Effector CD4-positive, alpha-beta T cell (primary cell): ENCODE measurements at places on chromosomes 13 and 19.

GRCh38 chr13:40160618-40161350 is 505.3 kb downstream of the COG6 start:
- no peak for DNase-seq

DNA sequence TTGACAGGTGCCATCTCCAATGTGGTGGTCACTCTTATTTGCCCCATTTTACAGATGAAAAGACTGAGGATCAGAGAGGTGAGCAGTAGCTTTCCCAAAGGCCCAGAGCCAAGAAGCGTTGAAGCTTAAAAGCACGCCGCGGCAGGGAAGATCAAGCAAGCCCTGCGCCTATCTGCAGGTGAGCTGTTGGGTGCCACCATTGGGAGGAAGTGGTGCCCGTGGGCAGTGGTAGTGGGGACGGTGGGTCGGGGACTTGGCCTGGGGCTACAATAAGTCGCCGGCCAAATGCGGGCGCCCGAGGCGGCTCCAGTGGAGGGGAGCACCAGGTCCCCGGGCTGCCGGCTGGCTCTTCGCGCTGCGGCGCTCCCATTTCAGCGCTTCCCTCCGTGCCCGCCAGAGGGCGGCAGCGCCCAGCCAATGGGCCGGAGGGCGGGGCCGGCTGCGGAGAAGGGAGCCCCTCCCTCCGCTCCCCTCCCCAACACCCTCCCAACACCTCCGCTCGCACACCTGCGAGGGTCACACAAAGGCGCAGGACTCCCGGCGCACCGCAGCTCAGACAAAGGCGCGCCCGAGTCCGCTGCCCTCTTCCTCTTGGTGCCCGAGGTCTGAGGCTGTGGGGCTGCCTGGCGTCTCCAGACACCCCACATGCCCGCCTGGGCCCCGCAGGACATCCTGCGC is 744 bp upstream of the POU2F2 start:
- DNase-seq: peak; percentile 78

DNA sequence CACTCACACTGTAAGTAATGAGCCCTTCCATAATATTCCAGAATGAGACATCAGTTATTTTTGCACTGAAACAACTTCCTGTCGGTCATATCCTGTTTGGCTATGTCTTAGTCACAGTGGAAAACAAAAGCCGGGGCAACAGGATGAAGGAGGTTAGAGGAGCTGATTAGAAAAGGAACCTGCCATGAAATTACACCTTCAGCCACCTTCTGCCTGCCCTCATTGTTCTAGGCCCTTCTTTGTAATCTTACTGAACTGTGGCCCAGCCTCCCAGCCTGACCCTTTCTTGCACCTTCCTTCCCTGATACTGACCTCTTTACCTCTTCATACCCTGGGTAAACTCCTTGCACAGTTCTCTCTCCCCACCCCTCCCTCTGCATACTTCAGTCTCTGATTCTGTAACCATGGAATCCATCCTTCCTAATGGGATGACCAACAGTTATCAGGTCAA is 67.3 kb downstream of the DOCK9 start:
- DNase-seq: peak; percentile 3

DNA sequence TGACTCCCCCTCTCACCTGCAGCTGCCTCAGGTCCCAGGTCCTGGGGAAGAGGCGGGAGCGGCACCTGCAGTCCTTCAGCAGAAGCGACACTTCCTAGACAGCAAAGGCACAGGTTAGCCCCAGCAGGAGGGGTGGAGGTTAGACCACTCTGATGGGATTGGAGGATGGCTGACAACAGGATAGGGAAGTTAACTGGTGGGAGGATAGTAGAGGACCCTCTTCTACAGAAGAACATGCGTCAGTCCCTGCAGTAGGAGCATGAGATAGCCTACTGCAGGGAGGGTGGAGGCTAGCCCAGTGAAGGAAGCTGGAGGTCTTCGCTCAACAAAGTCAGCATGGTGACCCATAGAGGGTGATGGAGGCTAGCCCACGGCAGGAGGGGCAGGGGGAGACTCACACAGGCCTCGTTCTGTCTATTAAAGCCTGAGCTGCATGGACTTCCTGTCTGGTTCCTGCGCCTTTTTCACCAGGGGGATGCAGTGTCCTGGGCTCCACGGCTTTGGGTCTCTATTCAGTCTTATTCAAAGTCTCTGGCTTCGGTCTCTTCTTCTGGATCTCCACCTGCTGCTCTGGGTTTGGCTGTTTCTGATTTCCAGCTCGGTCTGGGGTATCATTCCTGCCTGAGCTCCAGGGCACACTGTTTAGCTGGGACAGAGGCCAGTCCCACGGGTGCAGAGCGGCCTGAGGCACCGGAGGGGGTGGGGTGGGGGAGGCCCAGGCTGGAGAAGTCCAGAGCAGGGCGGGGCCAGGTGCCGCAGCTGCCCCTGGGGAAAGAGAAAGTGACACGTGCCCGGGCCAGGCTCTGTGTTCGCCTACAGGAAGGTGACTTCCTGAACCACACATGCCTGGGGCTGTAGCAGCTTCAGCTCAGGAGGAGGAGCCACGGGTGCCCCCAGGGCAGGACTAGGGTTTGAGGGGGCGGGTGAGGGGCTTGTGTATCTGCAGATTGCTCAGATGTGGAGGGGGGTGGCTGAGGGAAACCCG is 7.3 kb downstream of the IFNL3 start:
- peak; percentile 17 for DNase-seq

GRCh38 chr13:47126432-47126831 is 229.6 kb upstream of the HTR2A start:
- no peak for DNase-seq

DNA sequence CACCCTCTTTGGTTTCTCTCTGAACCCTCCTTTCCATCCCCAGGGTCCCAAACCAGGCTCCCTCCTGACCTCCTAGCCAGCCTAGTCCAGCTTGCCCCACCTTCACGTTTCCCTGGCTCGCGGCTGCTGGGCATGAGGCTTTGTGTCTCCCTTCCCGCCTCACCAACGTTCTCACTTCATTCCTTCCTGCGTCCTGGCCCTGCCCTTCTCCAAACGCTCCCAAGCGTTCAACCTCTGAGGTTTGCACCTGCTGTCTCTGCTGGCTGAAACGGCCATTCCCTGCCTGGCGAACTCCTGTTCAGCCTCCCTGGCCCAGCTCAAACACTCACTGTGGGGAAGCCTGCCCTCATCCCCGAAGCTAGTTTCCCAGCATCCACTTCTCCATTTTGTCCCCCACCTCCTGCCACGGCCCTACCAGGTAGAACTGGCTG is 12.4 kb downstream of the EPS8L1 start:
- DNase-seq: no peak

DNA sequence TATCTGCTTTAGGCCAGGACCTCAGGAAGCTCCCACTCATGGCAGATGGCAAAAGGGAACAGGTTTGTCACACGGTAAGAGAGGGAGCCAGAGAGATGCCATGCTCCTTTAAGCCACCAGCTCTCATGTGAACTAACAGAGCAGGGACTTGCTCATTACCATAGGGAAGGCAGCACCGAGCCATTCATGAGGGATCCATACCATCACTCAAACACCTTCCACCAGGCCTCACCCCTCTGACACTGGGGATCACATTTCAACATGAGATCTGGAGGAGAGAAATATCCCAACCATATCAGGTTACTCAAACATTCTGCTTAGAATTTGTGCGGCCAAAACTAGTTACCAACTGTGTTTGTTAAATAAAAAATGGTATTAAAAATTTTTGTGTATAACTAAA is 427.0 kb downstream of the UQCRFS1 start:
- DNase-seq: no peak

DNA sequence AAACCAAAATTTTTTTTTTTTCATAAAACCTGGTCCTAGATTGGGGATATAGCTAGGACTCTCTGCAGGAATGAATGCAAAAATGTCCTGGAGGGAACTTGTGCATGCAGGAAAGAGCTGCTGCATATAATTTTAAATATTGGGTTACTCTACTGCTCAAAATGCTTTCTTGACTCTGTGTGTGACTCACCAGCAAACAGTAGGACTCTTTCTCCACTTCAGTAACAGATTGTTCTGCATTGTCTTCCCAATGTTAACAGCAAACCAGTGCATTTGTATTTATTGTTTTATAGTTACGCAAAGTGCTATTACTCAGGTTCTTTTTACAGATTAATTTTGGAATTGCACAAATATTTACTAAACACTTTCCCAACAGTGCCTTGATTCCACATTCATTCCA is 163.7 kb upstream of the KL start:
- no peak for DNase-seq

DNA sequence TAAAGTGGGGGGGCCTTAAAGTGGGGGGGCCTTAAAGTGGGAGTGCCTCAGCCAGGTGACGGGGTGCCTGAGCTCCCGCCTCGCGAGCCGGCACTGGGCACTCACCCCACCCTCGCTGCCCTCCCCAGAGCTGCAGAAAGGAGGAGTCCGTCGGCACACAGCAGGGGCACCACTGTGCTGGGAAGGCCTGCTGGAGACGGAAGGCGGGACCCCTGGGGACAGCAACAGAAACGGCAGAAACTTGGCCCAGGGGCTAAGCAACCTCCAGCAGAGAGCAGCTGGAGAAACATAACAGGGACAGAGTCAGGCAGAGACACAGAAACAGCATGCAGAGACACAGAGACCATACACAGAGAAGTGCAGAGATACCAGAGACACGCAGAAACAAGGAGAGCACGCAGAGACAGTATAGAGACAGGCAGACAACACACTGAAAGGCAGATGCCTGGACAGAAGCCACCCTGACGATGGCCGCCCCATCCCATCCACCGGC is 7.9 kb downstream of the CFD start:
- no peak for DNase-seq

- DNase-seq: no peak
Observed at GRCh38 chr13:37981932-37982331, 112.4 kb upstream of the TRPC4 start.

DNA sequence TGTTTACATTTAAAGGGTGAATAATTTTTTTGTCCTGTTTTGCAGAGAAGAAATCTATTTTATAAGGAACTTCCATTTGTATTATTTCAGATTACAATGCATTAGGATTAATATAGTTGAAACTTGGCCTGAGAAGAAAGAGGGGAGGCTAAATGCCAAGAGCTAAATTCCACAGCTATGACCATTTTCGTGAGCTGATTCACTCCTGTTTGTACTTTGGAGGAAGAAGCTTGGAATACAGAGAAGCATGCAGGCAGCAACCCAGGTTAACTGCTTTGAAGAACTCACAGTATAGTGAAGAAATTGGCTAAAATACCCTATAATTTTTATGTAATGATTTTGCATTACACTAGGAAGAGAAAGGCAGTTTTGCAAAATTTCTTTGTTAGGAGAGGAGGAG is 309.4 kb upstream of the KLF12 start:
- no peak for DNase-seq

DNA sequence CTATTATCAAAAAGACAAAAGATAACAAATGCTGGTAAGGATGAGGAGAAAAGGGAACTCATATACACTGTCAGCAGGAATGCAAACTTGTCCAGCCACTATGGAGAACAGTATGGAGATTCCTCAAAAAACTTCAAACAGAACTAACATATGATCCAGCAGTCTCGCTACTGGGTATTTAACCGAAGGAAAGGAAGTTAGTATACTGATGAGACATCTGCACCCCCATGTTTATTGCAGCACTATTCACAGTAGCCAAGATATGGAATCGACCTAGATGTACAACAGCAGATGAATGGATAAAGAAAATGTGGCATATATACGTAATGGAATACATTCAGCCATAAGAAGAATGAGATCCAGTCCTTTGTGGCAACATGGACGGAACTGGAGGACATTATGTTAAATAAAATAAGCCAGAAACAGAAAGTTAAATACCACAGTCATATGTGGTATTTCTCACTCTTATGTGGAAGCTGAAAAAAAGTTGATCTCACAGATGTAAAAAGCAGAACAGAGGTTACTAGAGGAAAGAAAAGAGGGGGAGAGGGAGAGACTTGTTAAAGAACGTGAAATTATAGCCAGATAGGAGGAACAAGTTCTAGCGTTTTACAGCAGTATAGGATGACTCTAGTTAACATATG is 83.2 kb downstream of the RUBCNL start:
- no peak for DNase-seq

DNA sequence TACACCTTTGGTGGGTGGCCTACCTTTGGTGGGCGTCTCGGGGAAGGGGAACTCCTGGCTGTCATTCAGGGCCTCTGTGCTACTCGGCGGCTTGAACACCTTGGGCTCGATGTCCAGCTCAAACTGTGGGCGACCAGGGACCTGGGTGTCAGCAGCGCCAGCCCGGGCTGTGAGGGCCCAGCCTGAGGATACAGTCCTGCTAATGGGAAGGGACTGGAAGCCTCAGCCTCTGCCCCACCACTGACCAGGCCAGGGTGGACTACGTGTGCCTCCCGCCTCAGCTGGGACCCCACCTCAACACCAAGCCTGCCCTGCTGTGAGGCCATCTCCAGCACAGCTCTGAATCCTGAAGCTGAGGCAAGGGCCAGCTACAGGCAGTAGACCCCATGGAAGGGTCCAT is 7.7 kb downstream of the TMEM259 start:
- no peak for DNase-seq

DNA sequence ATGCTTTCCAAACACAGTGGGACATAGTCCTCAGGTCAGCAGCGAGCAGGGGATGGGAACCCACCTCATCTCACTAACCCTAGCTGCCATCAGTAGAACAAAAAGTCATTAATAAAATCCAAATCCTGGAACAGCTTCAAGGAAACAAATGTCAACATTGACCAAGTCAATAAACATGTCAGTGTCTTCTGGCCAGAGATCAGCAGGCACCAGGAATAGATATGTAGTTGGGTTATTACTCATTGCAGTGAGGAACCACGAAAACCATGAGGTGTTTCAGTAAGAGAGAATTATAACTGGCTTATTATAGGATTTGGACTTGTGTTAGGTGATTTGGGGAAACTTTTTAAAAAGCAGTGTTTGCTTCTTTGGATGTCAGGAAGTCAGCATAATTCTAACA is 17.1 kb upstream of the CD33 start:
- no peak for DNase-seq

DNA sequence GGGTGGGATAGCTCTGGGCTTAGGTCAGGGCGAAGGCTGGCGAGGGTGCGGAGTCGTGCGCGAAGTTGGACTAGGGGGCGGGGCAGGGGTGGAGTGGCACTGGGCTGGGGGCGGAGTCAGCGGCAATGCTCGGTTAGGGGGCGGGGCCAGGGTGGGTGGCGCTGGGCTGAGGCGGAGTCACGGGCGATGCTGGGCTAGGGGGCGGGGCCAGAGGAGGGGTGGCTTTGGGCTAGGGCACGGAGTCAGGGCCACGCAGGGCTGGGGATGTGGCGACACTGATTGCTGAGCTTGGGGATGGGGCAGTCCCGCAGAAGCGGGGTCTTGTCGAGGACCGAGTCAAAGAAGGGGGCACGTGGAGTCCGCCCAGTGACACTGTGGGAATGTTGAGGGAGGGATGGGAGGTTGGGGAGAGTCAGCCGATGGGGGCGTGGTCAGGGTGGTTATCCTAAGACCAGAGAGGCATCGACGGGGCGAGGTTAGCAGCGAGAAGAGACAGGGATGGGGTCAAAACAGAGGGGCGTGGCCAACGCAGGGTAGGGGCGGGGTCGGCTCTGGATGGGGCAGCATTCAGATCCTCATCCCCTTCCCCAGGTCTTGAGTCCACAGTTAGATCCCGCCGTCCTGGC is 8.7 kb downstream of the HOMER3 start:
- peak; percentile 78 for DNase-seq

- DNase-seq: no peak
Observed at GRCh38 chr13:46389457-46390451, 2.7 kb upstream of the RUBCNL start.

- no peak for DNase-seq
Observed at GRCh38 chr13:41398494-41399170, 58.7 kb upstream of the RGCC start.
